ENCODE measurements at places on chromosomes 7 and 10.

DNA sequence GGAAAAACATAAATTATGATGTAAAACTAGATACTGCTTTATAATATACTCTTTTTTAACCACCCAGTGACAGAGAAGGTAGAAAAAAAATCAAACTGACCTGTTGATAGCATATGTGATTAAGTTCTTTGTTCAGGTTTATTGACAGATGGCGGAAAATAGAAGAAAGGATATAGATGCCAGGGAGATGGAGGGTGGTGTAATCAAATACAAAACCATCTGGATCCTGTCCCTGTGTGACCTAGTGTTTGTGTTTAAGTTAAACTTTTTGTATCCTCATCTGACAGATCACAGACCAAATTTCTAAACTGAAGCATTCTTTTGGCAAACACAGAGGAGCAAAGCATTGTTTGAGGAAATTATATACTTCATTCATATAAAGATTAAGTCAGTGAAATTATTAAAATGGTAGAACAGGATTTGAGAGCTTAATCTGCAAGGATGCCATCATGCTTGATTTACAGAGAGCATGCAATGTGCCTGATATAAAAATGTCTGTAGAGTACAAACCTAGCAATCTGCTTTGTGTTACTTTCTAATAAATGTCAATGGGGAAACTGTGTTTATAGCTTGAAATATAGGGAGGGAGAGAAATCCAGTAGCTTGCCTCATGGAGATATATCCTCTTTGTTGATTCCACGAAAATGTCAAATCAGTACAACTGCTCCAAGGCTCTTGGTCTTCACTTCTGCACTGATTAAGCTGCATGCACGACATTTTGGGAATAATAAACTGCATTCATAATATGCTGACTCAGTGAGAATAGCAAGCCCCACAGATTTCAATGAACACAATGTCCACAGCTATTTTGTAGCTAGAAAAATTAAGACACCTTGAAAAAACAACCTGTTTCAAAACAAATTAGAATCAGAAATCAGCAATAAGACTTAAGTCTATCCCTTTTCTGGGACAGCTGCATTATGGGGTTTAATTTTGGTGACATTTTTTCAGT, 39.0 kb downstream of the SEM1 start:
- DNase-seq, result no peak

- DNase-seq, result no peak
These were observed 28.9 kb downstream of the DNAJC12 start for GRCh38 chr10:67809107-67809506.

DNA sequence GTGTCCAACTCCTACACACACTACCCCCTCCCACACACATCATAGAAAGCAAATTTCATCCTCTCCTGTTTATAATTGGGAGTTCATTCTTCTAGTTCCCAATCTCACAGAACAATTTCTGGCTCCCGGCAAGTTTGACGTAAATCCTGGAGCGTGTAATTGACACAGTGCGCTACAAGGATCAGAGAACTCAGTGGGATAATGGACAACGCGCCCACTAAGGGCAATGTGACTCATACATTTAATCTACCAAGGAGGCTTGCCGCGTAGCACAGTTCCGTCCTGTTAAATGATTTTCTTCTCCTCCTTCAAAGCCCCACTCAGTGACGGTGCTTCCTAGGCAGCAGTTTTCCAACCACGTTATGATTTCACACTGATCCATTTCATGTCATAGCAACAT, 277.6 kb downstream of the SFMBT2 start:
- DNase-seq, result no peak

GRCh38 chr10:77940627-77941026, 14.1 kb upstream of the DLG5 start:
- no peak for DNase-seq

- no peak for DNase-seq
These were observed 24.4 kb upstream of the CDC14C start for GRCh38 chr7:48899932-48900331.

All from endodermal cell (in vitro differentiated cells).